ENCODE measurements at places on chromosomes 2 and 18.
A peak's percentile ranks its signal among the peaks of the same experiment; 100 is the strongest.

DNA sequence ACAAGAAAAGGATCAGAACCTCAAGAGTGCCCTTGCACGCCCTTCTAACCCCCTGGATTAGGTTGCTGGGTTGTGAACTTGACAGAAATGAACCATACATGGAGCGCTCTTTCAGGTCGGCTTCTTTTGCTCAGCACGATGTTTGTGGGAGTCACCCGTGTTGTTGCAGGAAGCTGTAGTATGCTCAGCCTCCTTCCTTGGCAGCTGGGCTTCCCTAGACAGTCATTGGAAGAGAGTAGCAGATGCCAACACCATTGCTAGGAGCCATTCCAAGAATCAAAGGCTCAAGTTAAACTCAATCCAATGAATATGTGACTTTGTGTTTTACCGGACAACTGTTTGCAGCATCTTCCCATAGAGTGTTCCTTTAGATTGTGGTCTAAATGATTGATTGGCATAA lies 47.0 kb downstream of the RAB12 start:
- DNase-seq, result no peak

- DNase-seq, result no peak
Measured at GRCh38 chr18:78632111-78632541, 347.5 kb upstream of the SALL3 start.

DNA sequence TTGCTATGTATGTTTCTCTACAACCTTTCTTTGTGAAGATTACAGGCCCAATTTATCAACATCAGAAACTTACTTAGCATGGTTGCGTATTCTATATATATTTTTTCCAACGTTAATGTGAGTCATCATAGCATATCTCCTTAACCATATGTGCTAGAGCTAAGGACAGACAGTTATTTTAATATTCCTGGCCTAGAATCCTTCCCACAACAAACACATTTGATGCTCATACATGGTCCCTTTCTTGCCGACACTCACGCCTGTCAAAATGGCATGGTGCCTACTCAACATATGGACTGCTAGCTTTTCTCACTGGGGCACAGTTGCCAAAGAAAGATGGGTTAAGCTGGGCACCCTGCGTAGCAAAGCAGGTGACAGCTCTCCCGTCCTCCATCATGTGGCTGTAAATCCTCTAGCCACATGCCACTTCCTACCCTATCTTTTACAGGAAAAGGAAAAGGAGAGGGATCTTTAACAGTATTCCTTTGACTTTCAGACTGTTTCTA lies 75.2 kb upstream of the GALNT5 start:
- no peak for DNase-seq

DNA sequence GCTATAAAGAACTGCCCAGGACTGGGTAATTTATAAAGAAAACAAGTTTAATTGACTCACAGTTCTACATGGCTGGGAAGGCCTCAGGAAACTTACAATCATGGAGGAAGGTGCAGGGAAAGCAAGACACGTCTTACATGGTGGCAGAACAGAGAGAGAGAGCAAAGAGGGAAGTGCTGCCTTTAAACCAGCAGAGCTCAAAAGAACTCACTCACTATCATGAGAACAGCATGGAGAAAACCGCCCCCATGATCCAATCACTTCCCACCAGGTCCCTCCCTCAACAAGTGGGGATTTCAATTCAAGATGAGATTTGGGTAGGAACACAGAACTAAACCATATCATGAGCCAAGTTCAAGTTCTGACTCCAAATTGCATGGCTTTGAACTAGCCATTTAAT lies 62.8 kb upstream of the PPP1CB start:
- no peak for DNase-seq

- no peak for DNase-seq
Measured at GRCh38 chr2:88252646-88253045, 82.5 kb downstream of the THNSL2 start.

DNA sequence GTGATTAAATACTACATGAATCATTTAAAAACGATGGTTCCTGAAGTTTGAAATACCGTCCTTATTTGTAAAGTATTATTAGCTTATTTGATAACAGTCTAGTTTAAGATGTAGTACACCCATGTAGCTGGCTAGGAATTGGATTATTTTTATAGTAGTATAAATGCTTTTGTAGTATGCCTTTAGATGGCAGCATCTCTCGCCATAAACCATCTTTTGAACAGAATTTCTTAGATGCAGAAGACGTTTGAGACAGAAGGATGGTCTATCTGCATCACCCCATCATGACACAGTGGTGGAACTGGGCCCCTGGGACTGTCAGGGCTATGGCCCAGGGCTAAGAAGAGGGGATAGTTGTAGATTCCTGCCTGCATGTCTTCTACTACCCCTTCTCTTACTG lies 152.7 kb downstream of the WDSUB1 start:
- DNase-seq, result no peak

GRCh38 chr2:96493072-96493471 lies 12.1 kb downstream of the NEURL3 start:
- no peak for DNase-seq

GRCh38 chr2:172826522-172826921 lies 90.9 kb downstream of the RAPGEF4 start:
- DNase-seq, result no peak

DNA sequence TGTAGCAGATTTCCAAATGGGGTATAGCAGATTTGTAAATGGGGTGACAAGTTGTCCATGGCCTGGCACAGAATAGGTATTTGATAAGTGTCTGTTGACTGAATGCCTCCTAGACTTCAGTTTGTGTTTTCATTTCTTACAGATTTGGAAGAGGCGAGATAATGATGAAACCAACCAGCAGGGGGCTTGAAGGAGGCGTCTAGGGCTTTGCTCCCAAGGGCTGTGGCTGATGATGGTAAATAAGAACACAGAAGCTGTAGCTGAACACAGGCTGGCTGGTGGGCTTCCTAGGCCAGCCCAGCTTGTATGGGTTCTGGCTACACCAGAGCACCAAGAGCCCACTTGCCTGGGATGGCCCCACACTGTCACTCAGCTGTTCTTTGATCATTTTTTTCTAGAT lies 19.4 kb downstream of the SFTPB start:
- no peak for DNase-seq

DNA sequence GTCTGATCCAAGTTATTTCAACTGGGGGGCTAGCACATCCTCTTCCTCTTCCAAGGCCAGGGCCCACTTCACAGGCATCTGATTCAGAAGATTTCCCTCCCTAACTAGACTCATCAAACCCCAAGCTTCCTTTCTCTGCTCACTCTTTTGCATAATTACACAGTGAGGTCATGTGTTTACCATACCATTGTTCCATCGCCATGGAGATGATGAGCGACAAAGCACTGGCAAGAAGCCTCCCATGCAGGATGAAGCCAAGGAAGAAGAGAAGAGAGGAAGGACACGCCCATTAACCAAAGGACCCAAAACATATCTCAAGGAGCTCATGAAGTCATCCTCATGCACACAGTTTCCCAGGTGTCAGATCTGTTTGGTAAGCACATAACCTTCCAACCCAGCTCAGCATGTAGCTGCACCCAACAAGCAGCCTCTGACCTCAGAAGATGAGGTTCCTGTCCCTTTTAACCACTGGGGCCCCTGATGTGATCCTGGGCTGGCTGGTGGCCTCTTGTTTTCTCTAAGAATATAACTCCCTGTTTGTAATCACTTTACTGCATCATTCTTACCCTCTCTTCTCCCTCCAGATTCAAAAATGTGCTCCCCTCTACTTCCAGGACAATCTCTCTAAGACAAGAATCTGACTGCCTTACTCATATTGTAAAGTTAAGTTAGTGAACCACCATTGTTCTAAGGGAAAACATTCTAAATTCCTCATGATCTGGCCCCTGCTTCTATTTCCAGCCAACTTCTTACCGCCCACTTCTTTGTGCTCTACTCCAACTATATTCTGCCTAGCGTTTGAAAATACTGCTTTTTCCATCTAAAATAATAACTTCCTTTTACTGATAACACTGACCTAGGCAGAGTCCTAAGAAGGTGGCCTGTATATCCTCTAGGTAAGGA lies 190.1 kb downstream of the TTC32 start:
- DNase-seq, result no peak

DNA sequence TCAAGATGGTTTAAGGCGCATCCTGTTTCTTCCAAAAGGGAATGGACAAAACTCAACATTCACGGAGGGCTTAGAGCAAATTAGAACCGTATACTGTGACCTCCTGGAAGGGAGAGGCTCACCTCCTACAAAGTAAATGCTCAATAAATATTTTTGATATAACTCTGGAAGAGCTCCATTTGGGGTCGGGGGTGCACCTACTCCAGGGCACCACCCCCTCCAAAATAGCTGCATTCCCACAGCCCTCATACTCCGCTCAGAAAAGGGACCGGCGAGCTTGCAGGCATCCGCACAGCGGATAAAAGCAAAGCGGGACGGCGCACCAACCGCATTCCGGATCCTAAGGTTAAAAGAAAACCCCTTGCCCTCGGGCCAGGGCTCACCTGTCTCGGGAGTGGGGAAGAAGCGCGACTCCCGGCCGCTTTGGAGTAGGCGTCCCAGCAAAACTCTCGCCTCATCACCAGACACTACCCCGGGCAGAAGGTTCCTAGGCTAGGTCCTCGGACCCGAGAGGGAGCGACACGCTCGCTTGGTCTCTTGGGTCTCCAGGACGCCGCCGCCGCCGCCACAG lies 378 bp downstream of the WDPCP start:
- peak; percentile 1 for DNase-seq
